ENCODE measurements at places on chromosomes 2 and 18. TPM values are rescaled to one million over a fixed set of nuclear protein-coding genes. Genes with fewer than 3 reads are reported as not detected.

Gene POMC
- total RNA-seq: 3.6 TPM

Gene PKDCC
- total RNA-seq: 48.9 TPM

Gene CDKL4
- 2.3 TPM for total RNA-seq

Gene CFAP221
- total RNA-seq: 0.20 TPM

Gene PSMA8
- not detected for total RNA-seq

Gene LAMA3
- total RNA-seq: 60.6 TPM

Gene C2orf66
- 0.69 TPM for total RNA-seq

Gene DPYSL5
- total RNA-seq: 0.49 TPM

Gene ALKAL2
- total RNA-seq: 1.4 TPM

Gene BOD1L2
- total RNA-seq: not detected

- no peak for DNase-seq
Observed at GRCh38 chr2:10382354-10383061, 65.6 kb downstream of the ODC1 start.

DNA sequence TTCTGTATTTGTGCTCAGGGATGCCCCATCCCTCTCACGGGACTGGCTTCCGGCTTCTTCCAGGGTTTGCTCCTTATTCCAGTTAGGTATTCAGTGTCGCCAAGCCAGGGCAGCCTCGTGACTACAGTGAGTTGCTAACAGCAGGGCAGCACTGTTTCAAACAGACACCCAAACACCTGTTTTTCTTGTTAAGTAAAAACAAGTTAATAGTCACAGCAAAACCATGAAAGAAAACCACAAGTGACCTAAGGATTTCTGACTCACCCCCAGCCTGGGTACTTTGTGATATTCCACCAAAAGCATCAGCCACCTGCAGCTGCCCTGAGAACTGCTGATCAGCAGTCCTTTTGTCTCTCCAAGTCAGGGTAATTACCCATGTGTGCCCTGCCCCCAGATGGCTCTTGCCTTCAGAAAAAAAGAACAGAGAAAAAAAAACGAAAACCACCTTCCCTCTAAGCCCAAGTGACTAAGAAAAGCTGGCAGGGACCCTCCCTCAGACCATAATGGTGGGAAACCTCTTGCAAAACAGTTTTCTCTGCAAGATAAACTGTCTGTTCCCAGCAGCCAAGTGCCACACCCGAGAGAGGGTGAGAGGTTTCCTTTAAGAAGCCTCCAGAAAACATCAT, 178.2 kb downstream of the ANAPC1 start:
- DNase-seq: no peak

DNA sequence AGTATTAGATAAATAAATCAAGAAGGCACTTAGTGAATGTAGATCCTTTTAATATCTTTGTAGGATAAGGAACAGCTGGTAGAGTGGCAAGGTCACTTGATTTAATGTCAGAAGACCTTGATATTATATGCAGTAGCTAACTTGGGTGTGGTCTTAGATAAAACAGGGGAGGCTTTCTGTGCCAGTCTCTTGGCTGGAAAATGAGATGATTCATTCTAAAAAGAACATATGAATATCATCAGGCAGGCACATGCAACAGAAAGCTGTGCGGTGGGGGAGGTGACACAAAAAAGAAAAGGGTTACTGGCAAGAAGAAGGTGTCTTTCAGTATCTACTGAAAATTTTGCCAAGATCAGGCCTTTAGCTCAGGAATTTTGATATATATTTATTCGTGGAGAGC, 931.7 kb upstream of the CELF4 start:
- DNase-seq: no peak

- DNase-seq: no peak
Observed at GRCh38 chr2:104733226-104733943, 120.5 kb upstream of the POU3F3 start.

GRCh38 chr18:71797554-71797953, 746.6 kb downstream of the CBLN2 start:
- DNase-seq: no peak

DNA sequence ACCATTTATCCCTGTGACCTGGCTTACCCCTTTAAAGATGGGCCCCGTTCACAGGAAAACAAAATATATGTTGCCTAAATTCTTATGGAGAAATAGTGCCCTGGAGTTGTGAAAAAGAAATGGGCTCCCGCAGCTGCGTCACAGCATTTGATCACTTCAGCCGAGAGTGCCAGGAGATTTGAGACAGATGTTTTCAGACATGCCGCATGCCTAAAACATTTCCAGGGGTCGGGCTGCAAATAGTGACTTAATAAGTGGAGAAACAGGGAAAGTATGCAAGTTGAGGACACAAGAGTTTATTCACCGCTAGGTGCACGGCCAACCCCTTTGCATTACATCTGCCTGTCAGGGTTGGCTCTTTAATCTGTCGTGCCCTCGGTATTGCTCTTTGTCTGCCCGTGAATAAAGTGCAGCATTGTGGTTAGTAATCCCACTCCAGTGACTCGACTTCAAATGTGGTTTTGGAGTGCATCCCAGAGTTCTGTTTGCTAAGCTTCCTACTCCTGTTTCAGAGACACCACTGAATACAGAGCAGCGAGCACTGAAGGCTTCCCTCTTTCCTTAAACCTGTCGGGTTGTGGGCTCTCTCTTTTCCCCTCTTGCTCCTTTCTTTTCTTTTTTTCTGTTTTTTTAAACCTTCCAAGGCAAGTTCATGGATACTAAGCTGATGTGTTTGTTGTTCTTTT, 187.5 kb downstream of the LTBP1 start:
- DNase-seq: peak; percentile 97

GRCh38 chr2:43762286-43762685, 11.6 kb upstream of the DYNC2LI1 start:
- no peak for DNase-seq

DNA sequence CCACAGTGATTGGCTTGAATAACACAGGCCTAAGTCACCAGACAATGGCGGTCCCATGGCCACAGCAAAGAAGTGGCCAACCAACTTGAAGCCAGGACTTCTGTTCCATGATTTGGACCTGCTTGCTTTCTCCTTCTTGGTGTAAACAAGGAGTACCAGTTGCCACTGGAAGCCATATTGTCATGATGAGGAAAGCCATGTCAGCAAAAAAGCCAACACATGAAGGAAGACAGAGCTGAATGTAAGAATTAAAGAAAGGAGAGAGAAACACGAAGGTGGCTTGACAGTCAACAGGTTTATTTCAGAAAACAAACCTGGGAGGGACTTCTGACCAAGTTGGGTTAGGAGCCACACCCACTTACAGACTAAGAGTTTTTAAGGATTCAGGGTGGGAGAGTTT, 32.3 kb upstream of the REV1 start:
- DNase-seq: no peak

DNA sequence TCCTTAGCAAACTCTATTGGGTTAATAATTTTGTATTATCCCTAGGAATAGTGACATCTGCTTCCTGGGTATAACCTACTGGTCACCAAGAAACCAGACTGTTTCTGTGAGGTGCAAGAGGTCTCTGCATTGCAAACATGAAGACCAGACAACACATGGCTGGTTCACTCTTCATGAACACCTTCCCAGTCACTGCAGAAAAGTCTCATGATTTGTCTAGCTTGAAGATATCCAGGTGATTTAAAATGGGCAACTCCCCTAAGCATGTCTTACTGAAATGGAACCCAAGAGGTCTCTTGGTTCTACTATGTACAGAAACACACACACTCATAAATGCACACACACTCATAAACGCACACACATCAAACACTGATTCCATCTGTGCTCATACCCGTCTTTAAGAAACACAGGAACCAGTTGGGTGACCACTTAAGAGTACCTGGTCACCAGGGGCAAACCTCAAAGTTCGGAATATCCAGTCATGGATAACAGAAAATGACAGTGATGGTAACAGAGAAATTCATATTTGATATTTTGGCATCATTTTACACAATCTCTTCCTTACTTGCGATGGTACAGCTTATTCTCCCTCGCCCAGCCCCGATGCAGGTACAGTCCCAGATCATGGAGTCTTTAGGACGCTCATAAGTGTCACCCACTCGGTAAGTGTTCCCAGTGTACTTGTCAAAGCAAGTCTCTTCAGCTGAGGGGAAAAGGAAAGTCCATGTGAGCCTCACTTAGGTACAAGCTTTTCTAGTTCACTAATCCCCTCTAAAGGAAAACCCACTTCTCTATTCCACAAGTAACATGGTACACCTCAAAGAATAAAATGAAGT, 2.9 kb downstream of the FN1 start:
- DNase-seq: no peak

DNA sequence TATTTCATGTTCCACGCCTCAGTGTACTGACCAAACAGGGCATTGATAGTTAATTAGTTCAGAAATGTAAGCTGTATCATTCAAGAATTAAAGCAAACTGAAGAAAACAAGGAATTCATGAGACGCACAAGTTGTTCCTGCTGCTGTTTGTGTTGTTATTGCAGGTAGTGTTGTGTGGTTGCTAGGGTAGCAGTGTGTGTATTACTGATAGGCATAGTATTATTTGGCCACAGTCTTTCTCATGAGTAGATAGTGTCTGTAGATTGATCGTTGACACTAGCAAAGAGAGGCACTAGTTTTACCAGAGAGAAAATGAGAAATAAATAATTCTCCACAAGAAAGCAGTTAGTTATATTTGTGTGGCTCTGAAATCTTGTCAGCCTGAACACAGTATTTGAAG, 548.6 kb downstream of the LRP1B start:
- DNase-seq: no peak

GRCh38 chr2:124339709-124340108, 314.6 kb downstream of the CNTNAP5 start:
- DNase-seq: no peak

- no peak for DNase-seq
Observed at GRCh38 chr2:211086049-211086448, 529.6 kb downstream of the CPS1 start.

- no peak for DNase-seq
Observed at GRCh38 chr2:59791004-59791618, 762.3 kb downstream of the BCL11A start.

- DNase-seq: no peak
Observed at GRCh38 chr2:232501331-232501771, 13.7 kb upstream of the ECEL1 start.

GRCh38 chr2:105752691-105753358, 8.1 kb downstream of the NCK2 start:
- DNase-seq: no peak

- DNase-seq: no peak
Observed at GRCh38 chr18:29248805-29249204, 1071.9 kb upstream of the CDH2 start.

DNA sequence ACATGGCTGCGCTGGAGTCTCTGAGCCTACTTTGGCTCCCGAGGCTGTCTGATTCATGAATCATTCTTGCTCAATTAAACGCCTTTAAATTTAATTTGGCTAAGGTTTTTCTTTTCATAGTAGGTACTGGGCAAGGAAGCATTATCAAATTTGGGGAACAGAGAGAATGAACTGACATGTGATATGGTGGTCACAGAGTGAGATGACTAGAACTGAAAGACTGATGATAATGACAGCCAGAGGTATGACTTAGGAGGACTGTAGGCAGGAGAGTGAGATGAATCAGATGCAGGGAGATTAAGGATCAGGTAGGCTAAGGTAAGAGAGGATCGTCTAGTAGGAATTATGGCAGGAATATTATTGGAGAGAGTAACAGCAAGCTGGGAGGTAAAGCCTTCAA, 40.9 kb upstream of the ST8SIA3 start:
- no peak for DNase-seq

- DNase-seq: no peak
Observed at GRCh38 chr2:240146627-240147278, 6.3 kb upstream of the OTOS start.

- no peak for DNase-seq
Observed at GRCh38 chr2:73009177-73009839, 62.2 kb downstream of the SFXN5 start.

- no peak for DNase-seq
Observed at GRCh38 chr18:29004921-29005320, 828.0 kb upstream of the CDH2 start.

DNA sequence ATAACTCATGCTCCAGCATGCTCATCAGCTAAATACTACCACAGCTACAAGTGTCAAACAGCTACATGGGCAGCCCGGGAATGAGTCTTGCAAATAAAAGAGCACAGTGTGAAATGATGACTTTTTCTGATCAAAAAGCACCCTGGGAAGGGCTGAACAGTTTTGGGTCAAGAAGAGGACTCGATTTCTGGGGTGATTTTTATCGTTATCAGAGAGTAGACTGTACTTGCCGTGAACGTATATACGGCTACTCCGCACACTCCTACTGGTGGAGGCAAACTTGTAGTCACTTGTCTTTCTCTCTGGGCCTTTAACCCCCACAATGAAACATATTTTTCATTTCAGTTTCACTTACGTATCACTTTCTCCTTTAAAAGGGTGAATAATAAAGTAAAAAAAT, 54.4 kb downstream of the NCKAP5 start:
- DNase-seq: no peak

- DNase-seq: no peak
Observed at GRCh38 chr2:150477347-150477746, 10.1 kb downstream of the RND3 start.

DNA sequence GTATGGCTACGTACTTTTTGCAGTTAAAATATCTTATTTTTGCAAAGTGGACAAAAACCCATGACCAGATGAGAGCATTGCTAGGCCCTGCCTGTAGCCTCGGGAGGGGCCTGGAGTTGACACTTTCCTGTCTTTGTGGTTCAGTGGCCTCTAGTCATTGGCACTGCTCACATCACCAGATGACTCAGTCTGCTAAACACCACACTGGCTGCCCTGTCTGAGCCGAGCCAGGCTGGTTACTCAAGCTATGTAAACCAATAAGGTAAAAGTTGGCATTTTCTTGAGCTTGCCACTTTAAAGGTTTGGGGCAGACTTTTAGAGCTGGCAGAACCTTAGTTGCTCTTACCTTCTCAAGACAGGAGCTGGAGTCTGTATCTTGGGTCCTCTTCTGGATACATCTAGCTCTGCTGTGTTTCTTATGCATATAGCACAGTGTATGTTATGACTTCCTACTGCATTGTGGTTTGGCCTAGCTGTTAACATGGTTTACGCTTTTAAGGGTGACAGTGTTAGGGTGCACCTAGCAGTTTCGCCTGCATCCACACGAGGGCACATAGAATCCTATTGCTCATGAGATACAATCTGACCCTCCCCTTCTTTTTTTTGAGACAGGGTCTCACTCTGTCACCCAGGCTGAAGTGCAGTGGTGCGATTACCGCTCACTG, 76.4 kb downstream of the AP1S3 start:
- no peak for DNase-seq

- no peak for DNase-seq
Observed at GRCh38 chr18:45081566-45082181, 401.0 kb downstream of the SETBP1 start.

GRCh38 chr2:167100506-167100905, 212.2 kb downstream of the XIRP2 start:
- no peak for DNase-seq

- no peak for DNase-seq
Observed at GRCh38 chr18:6652098-6652497, 77.4 kb upstream of the ARHGAP28 start.

- DNase-seq: no peak
Observed at GRCh38 chr18:73038336-73038735, 170.5 kb upstream of the NETO1 start.

DNA sequence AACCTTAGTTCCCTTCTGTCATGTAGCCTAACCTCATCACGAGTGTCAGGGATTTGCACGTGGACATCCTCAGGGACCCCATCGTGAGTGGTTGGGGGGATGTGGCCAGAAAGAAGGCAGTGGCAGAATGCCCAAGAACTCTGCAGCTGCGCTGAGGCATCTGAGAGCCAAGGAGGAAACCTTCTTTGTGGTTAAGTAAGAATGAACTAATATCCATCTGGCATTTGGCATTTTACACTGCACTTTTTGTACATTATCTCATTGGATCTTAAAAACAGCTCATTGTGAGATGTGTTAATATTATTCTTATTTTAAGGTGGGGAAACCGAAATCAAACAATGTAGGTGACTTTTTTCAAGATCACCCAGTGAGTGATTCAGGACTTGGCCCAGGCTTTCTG, 32.6 kb upstream of the APCDD1 start:
- DNase-seq: peak; percentile 62
